ENCODE measurements at places on chromosomes 4 and X.

GRCh38 chr4:140042634-140043033, 111.3 kb downstream of the MAML3 start:
- no peak for DNase-seq

DNA sequence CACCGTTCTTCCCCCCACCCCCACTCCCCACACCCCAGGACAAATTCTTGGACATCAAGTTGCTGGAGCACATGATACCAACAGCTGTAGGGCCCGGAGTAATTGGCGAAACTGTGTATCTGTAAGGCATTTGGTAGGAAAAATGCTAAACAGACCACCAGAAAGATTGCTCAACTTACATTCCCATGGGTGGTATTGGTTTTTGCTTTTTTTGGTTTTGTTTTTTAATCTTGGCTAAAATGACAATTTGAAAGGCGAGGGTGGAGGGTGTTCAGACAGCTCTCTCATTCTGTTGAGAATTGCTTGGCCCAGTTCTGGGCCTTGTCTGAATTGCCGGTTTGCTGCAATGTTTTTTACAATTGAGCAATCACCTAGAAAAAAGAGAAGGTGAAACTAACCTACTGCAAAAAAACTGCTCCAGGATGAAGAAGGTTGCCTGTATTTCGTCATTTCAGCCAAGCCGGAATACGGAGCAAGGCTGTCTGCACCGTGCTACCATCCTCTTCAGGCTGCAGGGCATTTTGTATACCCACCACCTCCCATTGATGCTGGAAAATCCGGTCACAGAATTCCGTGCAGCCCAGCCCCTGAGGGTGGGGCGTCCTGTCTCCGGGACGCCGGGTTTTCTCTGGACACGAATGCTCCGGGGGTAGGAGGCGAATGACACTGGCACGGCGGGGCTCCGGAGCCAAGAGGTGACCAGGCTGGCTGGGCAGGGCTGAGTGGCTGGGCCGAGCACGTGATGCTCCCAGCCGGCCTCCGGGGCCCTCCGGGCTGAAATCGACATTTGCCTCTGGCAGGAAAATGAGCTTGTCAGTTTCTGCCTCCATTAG, at the start of gene CLCN4:
CLCN4 (plus strand) TSS at position 777 of the 833 bp plus-strand sequence. CDS start 28,058 bp downstream, outside the sequence.
- DNase-seq, result peak; percentile 38

GRCh38 chr4:8547108-8547911, 32.9 kb upstream of the GPR78 start:
- peak; percentile 11 for DNase-seq

DNA sequence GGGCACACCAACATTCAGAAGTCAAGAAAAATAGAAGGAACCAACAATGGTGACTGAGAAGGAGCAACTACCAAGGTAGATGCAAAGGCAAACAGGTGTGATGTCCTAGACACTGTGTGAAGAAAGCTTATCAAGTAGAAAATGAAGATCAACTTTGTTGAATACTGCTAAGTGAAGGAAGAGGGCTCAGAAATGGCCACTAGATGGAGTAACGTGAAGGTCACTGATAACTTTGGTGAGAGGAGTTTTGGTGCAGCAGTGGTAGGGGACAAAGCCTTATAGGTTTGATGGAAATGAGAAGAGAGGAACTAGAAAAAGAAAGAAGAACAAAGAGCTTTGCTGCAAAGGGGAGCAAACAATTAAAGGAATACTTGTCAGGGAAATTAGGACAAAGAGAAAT, 23.5 kb downstream of the OTC start:
- no peak for DNase-seq

GRCh38 chr4:82430193-82430963, at the start of the genes ENOPH1 and HNRNPDL:
TSS of gene ENOPH1 (plus strand) at chr4:82430590. CDS start at chr4:82430830, 240 bp downstream.
TSS of gene HNRNPDL (minus strand) at chr4:82430462. CDS start at chr4:82429690, 772 bp downstream.
- DNase-seq, result peak; percentile 94

DNA sequence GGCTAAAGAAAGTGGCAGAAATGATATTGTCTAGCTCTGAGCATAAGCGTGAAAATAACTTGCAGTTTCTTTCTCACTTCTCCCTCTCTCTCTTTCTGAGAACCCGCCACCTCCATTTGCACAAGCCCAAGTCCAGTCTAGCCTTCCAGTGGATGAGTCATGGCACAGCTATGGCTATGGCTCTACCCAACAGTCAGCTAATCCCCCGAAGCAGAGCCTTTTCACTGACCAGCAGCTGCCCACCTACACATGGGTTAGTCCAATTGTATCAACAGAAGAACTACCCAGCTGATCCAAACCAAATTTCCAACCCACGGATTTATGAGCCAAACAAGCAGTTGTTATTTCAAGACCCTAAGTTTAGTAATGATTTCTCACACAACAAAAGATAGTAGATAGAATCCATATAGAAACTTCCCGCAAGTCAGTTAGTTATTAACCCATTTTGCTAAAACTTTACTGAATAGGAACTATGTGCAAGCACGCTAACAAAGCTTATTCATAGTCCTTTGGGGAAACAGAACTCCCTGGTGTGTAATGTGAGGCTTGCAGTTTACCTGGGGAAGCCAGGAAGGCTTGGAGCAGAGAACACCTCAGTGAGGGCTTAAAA, 282.3 kb downstream of the INPP4B start:
- no peak for DNase-seq

- DNase-seq, result no peak
These were observed 164.8 kb downstream of the CHM start for GRCh38 chrX:85882601-85883000.

- DNase-seq, result peak; percentile 2
These were observed 170.9 kb downstream of the FRMPD4 start for GRCh38 chrX:12309040-12309743.

DNA sequence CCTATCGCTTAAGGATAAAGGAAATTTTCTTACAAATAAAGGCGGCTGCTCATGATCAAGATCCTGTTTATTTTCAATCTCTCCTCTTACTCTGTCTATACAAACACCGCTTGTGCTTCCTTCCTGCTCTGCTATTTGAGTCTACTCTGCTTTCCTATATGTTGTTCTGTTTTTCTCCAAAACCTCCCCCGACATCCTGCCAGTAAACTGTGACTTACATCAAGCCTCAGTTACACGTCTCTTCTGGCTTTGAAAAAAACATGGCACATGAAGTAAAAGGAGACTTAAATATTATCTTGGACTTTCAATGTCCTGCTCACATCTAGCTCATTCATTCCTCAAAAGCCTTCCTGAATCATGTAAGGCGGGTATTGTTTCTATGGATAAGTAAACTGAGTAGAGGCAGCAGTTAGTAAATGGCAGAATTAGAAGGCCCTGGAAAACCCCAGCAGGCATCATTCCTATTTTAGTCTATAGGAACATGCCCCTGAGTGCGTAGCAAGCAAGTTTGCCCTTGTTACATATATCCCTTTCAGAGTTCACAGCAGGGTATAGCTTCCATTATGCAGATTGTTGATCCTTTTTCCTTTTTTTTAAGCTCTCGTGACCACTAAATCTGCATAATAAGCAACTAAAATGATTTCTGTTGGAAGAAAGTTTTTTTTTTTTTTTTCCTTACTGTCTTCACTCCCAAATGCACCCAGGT, 280.1 kb downstream of the RAPGEF2 start:
- no peak for DNase-seq

GRCh38 chr4:42482516-42483327, 85.4 kb downstream of the SHISA3 start:
- DNase-seq, result no peak

DNA sequence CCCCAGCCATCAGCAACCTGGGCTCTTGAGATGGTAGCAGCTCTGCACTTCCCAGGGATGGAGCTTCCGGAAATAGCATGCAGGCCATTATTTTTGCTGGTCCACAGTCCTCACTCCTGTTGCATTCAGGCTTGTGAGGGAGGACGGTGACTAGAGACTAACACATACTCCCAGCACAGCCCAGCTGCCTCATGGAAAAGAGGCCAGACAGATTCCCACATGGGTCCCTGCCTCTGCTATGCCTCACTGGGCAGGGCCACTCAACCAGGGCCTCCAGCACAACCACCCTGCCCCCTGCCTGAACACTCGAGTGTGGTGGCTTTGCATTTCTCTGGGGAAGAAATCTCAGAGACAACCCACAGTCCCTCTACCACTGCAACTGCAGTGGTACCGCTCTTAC, 1195.1 kb downstream of the PCDH18 start:
- DNase-seq, result no peak

DNA sequence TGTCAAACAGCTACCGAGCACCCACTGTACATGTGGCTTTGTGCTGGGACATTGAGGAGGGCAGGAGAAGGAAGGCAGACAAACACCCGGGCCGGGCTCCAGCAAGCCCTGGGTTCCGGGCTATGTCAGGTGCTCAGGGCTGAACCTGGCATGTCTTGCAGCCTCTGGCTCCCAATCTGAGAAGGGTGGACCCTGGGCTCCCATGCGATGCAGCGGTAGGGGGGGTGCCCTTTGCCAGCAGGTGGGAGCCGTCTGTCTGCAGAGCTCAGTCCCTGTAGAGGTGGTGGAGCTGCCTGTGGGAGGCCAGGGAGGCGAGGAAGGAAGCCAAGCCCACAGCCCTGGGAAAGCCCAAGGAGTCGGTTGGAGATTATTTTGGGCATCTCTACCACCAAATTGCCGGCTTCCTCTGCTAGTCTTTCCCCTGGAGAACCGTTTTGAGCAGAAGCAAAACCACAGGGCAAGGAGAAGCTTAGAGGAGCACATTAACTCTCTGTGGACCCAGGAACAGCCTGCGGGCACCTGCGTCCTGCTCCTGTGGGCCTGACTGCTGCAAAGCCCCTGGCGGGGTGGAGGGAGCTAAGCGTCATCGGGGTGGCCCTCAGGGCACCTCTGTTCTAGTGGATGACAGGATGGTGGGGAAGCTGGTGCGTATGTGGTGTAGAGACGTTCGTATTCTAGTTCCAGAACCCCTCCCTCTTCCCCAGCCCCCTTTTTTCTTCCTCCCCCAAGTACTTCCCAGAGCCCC, 10.3 kb downstream of the CPZ start:
- DNase-seq, result no peak

GRCh38 chr4:71870456-71870855, 86.6 kb upstream of the GC start:
- no peak for DNase-seq

DNA sequence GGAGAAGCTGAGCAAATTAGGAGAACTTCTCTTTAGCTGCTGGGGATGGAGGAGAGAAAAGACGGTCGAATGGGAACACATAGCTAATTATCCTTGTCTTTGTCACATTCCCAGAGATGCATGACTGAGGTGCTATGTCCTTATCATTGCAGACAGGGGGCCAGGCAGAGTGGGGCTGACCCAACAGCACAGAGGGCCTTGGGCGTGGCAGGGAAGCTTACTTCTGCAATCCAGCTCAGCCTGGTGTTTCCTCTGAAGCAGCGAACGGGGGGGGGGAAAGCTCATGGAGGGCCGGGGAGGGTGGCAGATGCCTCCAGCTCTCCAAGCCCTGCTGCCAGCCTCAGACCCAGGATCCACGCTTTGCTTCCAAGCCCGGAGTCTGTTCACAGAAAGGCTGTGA, 50.8 kb upstream of the HOPX start:
- no peak for DNase-seq

GRCh38 chrX:133214301-133214700, 3.9 kb downstream of the TFDP3 start:
- DNase-seq, result no peak

DNA sequence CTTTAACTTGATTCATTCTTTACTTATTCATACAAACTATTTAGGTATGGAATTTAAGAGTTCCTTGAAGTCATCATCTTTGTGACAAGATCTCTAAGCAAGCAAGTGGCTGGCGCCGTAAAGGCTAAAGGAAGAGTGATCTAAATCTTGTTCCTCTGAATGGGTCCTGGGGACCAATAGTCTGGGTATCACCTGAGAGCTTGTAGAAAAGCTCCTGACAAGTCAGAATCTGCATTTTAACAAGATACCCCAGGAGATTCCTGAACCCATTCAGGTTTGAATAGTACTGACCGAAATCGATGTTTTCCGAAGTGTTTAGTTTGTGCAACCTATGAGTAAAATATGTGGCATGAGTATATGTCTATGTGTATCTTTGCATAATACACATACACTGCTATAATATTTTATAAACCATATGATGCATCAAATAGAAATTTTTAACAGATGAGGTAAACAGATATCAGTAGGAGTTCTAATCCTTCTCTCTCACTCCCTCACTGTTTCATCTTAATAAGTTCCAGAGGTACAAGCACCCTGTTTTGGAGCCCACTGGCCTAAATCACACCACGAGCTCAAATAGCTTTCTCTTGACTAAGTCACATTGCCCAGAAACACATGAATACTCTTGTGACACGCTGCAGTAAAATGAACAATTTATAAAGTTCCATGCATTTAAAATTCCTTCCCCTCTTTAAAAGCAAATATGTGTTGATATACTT, 170.0 kb downstream of the RELL1 start:
- no peak for DNase-seq

DNA sequence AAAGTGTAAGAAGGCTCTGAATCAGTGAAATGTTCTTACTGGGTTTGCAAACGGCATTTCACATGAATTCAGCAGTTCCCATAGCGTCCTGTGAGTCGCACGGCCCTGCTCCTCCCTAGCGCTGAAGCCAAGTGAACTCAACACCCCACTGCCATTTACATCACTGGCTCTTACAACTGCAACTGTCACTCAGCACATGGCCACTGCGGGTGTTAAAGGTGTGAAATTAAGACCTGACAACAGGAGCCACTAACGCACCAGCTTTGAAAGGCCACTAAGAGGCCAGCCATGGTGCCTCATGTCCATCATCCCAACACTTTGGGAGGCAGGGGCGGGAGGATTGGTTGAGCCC, 31.7 kb downstream of the RNF212 start:
- no peak for DNase-seq

DNA sequence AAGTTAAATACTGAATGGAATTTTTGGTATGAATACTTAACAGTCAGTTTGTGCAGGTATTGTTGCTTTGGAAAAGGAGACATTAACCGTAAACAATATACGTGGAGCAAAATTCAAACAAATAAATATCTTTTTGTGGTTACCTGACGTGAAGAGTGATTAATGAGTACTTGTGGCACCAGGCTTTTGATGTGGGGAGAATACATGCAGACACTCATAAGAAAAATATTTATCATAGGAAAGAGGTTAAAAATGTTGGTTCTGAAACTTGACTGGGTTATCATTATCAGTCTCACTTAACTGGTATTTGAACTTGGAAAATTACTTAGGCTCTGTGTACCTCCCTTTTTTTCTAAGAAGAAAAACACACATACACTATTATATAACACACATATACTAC, 136.4 kb upstream of the NDST4 start:
- DNase-seq, result peak; percentile 6

GRCh38 chr4:2910409-2910808, 52.8 kb downstream of the NOP14 start:
- no peak for DNase-seq

- no peak for DNase-seq
These were observed 53.0 kb downstream of the C4orf50 start for GRCh38 chr4:5965225-5965624.

- DNase-seq, result no peak
These were observed 192.7 kb downstream of the SPRY1 start for GRCh38 chr4:123589301-123589700.

DNA sequence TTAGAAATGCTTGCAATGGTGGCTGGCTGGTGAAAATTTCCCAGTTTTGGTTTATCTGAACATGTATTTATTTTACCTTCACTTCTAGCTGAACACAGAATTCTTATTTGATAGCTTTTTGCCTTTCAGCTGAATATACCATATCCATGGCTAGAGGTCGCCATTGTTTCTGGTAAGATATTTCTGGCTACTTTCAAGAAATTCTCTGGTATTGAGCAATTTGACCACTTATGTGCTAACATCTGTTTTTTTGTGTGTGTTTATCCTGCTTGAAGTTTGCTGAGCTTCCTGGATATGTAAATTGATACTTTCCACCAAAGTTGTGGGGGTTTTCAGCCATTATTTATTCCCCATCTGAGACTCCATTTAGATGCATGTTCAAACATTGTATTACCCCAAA, 75.4 kb downstream of the FBXW7 start:
- no peak for DNase-seq

GRCh38 chr4:123468479-123469031, 72.0 kb downstream of the SPRY1 start:
- no peak for DNase-seq

- no peak for DNase-seq
These were observed 394.6 kb downstream of the SPOCK3 start for GRCh38 chr4:166839615-166840251.

Measured in LoVo (cell line).